ENCODE measurements at places on chromosomes 11 and 22.

DNA sequence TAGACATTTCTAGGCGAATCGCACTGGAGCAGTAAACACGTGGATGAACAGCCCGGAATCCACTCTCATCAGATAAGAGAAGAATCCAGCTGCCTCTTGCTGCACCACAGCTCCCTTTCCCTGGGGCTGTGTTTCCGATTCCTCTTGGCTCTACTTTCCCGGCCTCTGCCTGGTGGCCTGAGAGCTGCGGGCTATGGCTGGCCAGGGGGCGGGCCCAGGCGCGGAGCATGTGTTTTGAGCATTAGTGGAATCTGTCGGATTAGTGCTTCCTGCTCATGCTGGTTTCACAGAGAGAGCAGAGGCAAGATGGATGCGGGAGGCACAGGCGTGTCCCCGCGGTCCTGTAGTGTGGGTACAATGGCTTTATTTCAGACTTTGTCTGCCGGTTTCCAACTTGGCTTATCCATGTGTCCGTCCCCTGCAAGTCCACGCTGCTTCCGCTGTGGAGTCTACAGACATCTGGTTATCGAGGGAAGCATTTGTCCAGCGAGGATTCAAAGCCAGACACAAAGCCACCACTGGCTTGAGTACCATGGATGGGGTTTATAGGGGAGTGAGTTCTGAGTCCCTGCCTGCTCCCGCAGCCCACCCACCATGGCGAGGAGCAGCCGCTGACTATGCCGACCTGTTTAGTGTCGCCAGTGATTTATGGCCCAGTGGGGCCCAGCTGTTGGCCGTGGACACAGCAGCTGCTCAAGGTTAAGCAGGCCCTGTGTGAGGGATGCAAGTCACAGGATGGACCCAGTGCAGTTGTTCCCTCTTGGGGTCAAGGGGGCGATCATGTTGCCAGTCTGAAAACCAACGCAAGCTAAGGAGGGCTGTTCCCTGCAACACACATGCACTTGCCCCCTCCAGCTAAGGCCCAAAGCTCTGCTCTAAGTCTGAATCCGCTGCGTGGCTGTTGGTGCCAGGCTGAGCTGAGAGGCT, 43.3 kb upstream of the EP300 start:
- DNase-seq, result no peak

DNA sequence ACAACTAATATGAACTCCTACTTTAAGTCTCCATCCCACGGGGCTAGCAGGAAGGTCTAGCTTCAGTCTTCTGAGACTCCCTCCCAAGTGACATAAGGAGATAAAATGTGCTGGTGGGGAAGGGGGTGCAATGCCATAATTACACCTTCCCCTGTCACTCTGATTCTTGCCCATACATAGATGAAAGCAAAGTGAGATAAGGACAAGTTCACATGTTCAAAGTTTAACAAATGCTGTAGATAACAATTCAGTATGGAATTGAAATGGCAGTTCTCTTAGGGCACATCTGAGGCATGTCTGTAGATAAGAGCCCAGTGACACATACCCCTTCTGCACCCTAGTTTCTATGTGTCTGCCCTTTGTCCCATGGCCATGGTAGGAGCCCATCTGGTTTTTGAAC, 38.2 kb upstream of the PANX1 start:
- DNase-seq, result no peak

- no peak for DNase-seq
Measured at GRCh38 chr22:43014316-43014868, 557 bp downstream of the PACSIN2 start.

DNA sequence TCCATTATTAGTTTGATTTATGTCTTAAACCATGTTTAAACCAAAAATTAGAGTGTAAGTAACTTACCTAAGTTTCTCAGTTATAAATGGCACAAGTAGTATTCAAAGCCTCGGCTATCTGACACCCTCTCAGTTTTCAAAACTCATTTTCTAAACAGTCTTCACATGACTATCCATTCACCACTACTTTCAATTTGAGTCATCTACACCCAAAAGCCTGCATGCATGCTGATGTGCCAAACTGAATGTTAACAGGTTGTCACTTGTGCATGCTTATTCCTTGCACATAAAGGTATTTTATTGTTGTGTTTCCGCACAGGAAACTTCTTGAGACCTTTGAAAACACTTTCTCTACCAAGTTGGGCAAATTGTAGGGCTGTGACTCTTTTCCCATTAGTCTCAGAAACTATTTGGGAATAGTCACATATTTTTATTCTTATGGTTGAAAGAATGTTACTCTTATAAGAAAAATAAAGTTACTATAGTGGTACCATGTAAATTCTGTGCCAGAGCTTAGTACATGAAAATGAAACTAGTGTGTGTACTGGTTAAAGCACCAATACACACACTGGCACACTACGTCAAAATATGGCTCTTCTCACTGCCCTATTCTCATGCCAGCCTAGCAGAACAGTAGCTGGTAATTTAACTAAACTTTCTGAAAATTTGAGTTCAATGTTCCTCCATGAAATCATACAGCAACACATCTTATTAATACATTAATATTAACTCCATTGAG, 2.2 kb upstream of the OR51E2 start:
- DNase-seq, result no peak

GRCh38 chr22:25510876-25511275, 53.6 kb upstream of the GRK3 start:
- DNase-seq, result no peak

DNA sequence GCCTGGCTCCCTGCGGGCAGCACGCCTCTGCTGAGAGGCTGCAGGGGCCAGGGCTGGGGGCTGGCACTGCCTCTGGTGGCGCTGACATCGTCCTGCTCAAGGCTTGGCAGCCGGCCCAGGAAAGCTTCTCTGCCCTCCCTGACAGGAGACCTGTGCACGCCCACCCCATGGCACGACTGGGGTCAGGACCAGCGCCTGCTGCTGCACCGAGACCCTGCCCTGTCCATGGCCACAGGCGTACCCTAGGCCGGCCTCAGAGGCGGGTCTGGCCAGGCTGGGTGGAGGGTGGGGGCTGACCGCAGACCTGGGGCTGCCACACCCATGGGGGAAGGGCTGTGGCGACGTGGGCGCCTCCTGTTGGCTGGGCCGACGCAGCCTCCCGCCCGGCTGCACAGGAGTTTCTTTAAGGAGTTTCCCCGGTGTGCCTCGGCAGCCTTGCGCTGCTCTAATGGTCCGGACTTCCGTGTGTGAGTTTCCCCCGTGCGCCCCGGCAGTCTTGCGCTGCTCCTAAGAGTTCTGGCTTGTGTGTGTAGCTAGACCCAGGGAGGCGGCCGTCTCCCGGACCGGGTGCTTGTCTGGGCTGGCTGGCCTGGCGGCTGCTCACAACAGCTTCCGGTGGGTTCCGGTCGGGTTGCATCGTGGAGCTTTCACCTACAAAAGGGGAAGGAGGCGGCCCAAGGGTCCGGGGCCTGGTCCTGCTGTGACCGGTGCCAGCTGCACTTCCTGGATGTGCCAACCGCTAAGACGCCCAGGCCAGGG, 4.6 kb downstream of the TRABD start:
- DNase-seq, result peak; percentile 60

DNA sequence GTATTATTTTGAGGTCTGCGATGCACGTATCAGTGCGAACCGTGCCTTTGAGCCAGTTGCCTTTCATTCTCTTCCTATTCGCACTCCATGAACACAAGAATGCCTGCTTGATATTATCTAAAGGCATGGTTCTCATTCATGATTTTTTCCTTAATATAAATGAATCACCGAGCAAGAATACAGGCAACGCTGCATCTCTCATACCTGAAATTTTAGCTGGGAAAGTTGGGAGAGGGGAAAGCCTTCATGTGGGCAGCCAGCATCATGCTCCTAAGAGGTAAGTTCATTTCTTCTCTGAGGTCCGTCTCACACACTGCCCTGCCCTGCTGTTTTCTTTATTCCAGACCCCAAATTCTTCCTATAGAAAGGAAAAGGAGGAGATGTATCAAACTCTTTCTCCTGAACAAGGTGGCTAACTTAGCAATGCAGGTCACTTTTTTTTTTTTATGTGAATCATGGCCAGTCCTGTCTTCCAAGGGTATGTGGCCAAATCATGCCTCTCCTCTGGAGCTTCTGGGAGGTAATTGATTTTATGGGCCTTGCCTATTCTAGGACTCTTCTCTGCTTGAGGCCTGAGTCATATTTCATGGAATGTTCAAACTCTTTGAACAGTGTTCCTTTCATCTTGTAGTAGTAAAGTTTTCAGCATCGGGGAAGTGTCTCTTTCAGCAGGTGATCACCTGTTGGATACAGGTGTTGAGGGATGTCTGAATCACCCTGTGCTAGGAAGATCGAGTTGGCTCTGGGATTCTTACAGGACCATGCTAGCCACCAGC, 3.2 kb downstream of the GLB1L2 start:
- DNase-seq, result no peak

- DNase-seq, result no peak
Measured at GRCh38 chr22:21926728-21927127, 25.9 kb downstream of the PPM1F start.

GRCh38 chr11:128835741-128836430, 31.2 kb downstream of the KCNJ1 start:
- DNase-seq, result no peak
